ENCODE measurements at places on chromosomes 13 and 19.

GRCh38 chr19:43551399-43552197, 18.6 kb downstream of the ZNF575 start:
- no peak for DNase-seq

- DNase-seq = no peak
Measured at GRCh38 chr19:8194528-8195267, 14.5 kb upstream of the CERS4 start.

DNA sequence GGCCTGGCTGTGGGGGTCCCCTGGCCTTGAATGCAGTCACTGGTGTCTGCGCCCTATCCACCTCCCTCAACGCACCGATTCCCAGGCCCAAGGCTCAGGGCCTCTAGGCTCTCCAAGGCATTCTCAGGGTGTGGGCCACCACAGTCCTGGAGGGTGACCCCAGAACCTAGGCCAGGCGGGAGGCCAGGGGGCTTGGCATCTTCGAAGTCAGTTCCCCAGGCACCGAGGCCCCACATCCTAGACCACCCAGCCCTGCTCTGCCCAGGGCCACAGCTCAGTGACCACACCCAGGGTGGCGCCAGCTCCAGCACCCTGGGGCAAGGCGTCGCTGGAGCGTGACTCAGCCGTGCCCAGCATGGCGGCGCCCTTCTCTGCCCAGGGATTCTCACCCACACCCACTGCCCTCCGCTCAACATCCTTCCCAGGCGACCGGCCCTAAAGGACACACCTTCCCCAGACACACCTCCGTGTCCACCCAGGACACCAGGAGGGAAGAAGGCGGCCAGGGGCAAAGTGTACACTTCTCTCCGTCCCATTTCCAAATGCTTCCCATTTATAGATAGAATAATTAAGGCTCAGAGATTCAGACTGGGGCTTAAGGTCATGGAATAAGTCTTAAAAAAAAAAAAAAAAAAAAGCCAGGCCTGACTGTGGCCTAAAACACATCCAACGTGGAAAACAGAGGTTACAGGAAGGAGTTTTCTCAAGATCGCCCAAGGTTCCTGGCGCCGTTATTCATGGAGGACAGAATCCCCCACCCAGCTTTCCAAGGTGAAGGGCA, 36.4 kb upstream of the NANOS3 start:
- peak; percentile 38 for DNase-seq

DNA sequence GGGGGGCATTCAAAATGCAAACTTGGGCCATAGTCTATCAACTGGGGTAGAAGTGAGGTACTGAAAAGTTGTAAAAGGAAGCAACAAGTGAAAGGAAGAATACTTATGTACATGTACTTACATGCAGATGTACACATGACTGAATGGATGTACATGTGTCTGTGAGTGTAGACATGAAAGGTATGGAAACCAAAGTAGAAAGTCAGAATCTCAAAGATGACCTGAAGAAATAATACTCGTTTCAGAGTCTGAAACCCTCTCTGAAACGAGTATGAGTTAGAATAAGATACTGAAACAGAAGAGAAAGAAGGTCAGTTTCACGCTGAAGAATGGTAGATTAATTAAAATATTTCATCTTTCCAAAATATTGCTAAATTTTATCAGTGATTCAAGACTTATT, 13.9 kb downstream of the DZIP1 start:
- no peak for DNase-seq

DNA sequence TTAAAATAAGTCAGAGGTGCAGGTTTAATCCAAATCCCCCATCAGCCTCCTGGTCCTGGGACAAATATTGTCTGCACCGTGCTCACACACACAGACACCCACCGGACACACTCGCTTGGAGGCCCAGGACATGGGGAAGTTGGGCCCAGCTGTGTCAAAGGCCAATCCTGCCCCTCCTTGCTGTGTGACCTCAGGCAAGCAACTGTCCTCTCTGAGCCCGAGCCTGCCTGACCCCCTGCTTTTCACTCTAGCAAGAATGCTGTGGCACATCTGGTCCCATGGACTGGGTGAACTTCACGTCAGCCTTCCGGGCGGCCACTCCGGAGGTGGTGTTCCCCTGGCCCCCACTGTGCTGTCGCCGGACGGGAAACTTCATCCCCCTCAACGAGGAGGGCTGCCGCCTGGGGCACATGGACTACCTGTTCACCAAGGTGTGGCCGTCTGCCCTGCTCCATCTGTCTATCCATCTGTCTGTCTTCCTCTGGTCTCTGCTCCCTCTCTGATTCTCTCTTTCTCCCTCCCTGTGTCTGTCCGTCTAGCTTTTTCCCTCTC, 9.3 kb downstream of the UPK1A start:
- no peak for DNase-seq

GRCh38 chr13:31943591-31943990, 88.0 kb upstream of the FRY start:
- no peak for DNase-seq

GRCh38 chr13:99909836-99910619, 61.5 kb downstream of the ZIC5 start:
- DNase-seq = peak; percentile 68

GRCh38 chr19:5949792-5950305, 28.1 kb downstream of the RANBP3 start:
- no peak for DNase-seq

- DNase-seq = no peak
Measured at GRCh38 chr19:38842439-38843174, 7.2 kb downstream of the HNRNPL start.

GRCh38 chr13:79541426-79542049, 60.6 kb downstream of the NDFIP2 start:
- DNase-seq = no peak

GRCh38 chr19:1395194-1396018, 5.9 kb downstream of the GAMT start:
- peak; percentile 73 for DNase-seq
